ENCODE measurements at places on chromosomes 6 and 20.

- DNase-seq, result no peak
Measured at GRCh38 chr6:109260701-109261100, 121.6 kb downstream of the CD164 start.

- no peak for DNase-seq
Measured at GRCh38 chr20:25219365-25219764, 23.9 kb downstream of the ENTPD6 start.

GRCh38 chr6:39923394-39923793, 10.9 kb downstream of the MOCS1 start:
- no peak for DNase-seq

DNA sequence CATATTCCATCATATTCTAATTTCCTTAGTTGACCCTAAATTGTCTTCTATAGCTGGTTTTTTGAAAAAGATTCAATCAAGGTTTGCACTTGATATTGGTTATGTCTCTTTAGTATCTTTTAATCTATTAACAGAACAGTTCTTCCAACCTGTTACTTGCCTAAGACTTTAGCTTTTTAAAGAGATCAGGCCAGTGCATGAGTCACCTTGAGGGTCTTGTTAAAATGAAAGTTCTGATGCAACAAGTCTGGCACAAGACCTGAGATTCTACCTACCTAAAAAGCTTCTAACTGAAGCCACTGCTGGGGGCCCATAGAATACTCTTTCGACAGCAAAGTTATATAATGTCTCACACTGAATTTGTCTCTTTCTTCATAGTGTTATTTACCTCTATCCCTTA, 3.2 kb downstream of the USP45 start:
- DNase-seq, result no peak

DNA sequence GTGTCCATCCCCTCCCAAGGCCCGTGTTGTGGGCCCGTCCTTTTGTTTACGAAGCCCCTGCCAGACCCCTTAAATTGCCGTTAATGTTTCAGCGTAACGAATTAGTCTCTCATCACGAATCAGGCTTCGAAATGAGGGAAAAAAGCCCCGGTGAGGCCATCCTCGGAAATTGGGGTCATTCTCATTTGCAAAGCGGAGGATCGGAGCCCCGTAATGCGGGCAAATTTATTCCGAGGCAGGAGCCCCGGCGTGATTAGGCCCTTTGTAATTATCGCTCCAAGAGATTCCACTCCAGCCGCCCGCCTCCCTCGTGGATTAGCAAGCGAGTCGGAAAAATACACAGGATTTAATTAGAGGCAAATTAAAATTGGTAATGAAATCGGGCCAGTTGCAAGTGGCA, 44.9 kb upstream of the MDFI start:
- no peak for DNase-seq

GRCh38 chr6:142800240-142800639, 144.7 kb downstream of the HIVEP2 start:
- DNase-seq, result no peak

DNA sequence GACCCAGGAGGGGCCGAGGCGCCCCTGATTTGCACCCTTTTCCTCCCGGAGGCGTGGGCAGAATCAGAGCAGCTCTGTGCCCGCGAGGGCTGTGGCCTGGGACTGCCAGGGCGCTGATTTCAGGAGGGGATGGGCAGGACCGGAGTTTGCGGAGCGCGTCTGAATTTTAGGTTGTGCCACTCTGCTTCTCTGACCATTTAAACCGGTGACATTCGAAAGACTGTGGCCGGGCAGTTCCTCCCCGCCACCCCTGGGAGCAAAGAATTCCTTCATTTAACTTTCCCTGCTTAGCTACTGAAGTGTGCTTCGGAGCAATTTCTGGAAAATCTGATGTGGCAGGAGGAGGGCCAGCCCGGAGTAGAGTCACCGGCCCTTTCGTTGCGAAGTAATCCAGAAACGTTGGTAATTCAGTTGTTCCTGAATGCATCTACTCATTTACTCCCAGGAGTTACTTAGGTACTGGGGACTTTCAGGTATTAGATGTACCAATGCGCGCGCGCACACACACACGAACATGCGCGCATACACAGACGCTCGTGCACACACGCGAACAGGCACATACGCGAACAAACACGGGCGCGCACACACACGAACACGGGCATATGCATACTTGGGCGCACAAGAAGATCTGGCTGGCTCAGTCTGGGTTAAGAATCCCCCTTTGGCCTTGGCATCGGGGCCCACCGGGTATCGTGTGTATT, 568 bp downstream of the CCDC170 start:
- peak; percentile 50 for DNase-seq

- DNase-seq, result no peak
Measured at GRCh38 chr6:21180155-21180554, 413.4 kb upstream of the SOX4 start.

DNA sequence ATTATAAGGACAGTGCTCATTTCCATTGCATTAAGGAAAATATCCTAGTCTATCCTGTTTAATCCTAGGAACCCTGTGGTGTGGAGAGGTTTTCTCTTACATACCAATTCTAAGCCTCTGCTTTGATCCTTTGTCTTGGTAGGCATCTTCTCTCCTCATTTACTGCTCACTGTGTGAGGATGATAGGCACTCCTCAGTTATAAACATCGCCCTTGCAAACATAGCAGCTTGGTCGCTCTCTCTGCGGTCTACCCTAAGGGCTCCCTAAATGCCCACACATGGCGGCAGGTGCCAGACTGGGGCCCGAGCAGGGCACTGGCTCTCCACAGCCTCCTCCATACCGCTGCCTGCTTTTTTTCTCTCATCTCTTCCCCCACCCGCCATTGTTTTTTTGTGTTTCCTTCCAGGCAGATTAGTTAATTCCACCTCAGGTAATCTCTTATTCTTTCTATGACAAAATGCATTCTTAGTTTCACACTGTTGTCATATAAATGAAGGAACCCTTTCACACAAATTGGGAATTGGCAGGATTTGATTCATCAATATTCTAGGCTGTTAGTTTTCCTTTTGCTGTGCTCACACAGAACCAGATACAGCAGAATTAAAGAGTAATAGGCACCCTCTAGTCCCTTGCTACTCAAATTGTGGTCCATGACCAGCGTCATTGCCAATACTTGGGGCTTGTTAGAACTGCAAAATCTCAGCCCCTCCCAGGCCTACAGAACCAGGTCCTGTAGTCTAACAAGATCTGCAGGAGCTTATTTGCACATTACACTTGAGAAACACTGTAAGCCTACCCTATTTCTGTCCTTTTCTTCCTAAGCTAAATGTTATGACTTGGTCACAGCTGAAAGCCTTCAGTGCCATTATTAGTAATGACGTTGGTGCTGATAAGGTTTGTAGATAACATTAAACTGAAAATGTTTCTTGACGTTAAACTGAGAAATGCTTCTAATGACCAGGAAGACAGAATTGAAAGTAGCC, 36.3 kb downstream of the CARMIL1 start:
- peak; percentile 50 for DNase-seq

GRCh38 chr6:44059359-44060346, 67.6 kb downstream of the MRPL14 start:
- no peak for DNase-seq

DNA sequence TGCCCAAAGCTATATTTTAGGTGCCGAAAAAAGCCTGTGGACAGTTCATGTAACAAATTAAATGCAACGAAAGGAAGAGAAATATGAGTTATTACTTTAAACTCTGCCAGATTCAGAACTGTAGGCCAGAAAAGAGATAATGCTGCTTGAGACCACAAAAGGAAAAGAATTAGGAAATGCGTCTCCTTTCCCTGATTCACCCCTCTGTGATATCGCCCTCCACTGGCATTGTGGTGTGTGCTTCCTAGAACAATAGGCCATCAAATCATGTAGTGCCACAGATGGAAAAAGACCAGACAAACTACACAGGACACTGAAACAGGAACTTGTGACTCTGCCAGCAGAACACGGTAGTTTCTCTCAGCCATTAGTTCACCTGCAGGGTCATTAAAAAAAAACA, 14.7 kb upstream of the LAMA4 start:
- peak; percentile 5 for DNase-seq

DNA sequence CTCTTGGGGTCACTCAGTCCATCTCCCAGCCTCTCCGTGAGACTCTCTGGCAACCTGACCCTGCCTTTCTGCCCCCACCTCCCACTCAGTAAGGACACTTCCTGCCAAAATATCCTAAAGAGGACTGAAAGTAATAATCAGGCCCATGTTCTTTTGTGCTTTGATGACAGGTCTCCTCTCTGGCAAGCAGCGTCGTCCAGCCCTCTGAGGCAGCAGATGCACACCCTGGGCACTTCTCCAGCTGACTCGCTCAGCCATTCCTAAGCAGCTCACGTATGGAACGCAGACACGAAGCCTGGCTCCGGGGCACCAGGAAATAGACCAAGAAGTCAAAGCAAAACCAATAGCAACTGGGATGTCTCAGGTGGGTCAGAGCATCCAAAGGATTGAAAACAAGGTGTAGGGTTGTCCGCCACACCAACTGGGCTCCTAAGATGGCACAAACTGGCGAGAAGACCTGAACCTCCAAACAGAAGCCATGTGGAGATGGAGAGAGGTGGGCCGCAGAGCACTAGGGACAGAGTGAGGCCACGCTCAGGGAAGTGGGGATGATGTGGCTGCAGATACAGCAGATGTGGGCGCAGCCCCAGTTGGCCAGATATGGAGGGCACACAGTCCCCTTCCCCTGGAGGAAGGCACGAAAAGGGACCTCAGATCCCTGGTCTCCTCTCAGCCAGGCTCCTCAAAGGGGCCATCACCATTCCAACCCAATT, 99.3 kb downstream of the PRND start:
- no peak for DNase-seq

- DNase-seq, result no peak
Measured at GRCh38 chr6:79335133-79335674, 100.7 kb upstream of the HMGN3 start.

- DNase-seq, result no peak
Measured at GRCh38 chr20:13765299-13765698, 19.4 kb downstream of the ESF1 start.

GRCh38 chr6:135434095-135434494, 63.4 kb downstream of the AHI1 start:
- no peak for DNase-seq

DNA sequence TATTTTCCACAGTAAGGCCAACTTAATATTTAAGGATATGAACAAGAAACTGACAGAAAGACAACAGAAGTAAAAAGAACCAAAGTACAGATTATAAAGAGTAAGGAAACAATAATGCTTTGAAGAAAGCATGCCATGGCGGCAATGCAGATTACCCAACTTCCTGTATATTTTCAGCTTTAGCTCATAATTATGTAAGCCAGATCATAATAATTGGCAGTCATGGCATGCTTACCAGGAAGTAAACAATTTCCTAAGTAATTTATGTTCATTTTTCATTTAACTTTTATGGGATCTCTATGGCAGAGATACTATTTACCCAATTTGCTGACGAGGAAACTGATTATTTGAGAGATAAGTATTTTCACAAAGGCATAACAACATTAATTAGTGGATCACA, 988.7 kb downstream of the HACE1 start:
- DNase-seq, result no peak

DNA sequence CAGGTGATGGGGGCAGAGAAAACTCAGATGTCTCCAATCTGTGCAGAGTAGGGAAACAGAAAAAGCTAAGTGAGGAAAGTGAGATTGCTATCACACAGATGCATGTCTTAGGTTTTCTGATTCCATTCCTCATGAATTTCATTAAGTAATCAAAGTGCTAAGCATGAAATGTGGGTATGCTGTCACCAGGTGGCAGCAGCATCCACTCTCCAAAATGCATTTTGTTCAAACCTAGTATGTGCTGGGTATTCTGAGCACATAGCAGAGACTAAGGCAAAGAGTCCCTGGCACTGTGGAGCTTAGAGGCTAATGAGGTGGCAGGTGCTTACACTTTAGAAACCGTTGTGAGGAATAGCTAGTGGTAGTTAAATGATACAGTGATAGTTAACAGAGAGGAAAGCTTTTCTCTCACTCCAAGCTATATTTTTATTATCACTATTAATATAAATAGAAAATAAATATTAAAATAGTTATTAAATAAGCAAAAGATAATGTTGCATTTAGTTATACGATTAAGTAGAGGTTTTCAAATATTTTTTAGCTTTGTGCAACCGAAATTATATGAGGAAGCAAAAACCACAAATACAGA, 179.5 kb downstream of the CDH26 start:
- peak; percentile 71 for DNase-seq

GRCh38 chr6:467111-467510, 75.6 kb downstream of the IRF4 start:
- DNase-seq, result no peak

- no peak for DNase-seq
Measured at GRCh38 chr6:169556758-169557548, 144.9 kb downstream of the WDR27 start.

- DNase-seq, result no peak
Measured at GRCh38 chr6:150032598-150032997, 7.3 kb upstream of the RAET1L start.

GRCh38 chr6:151451417-151451949, 443 bp downstream of the RMND1 start:
- DNase-seq, result no peak

- peak; percentile 61 for DNase-seq
Measured at GRCh38 chr20:19992996-19993908, 23.9 kb upstream of the NAA20 start.

DNA sequence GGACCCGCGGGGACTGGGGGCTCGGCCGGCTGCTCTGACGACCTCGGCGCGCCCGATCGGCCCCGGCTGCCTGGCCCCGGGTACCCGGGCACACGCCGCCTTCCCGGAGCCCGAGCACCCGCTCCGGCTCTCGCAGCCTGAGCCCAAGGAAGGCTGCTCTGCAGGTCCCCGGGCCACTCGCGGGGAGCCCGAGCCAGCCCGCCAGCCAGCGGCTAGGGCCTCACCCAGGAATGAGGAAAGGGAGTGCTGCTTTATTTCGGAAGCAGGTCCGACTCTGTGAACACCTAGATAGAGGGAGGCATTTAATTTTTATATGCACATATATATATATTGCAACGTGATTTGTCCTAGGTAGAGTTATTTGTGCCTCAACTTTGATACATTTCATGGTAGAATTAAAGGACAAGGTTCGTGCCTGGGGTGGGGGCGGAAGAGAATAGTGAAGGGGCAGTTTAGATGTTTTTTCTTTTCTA, 15.5 kb downstream of the FOXA2 start:
- DNase-seq, result no peak

- DNase-seq, result no peak
Measured at GRCh38 chr6:113842165-113842564, 15.0 kb upstream of the MARCKS start.

- no peak for DNase-seq
Measured at GRCh38 chr6:147078106-147078505, 126.1 kb upstream of the STXBP5 start.

GRCh38 chr6:100554228-100554627, 89.5 kb upstream of the SIM1 start:
- DNase-seq, result peak; percentile 65

DNA sequence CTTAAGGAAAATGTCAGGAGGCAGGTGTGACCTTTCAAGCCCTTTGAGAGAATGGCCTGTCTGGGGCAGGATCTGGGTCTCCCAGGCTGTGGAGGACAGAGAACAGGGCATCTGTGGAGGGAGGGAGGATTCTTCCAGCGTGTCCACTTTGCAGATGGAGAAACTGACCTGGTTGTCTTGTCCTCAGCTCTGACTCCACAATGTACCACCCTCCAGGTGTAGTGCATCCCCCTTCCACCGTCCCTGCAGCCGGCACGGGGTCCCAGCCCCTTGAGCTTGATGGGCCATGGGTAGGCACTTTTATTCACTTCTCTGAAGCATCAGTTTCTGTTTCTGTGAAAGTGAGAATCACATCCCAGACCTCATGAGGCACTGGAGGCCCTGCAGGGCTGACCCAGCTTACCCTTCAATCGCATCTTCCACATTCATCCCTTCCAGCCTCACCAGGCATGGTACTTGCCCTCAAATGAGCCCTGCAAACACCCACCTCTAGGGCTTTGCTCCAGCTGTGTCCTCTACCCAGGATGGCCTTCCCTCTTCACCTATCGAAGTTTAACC, 4.6 kb upstream of the TGM2 start:
- no peak for DNase-seq

Measured in NCI-H82 (cell line).